ENCODE measurements at places on chromosomes 1 and 21. TPM values are rescaled to one million over a fixed set of nuclear protein-coding genes. Genes with fewer than 3 reads are reported as not detected.

The OR14K1 gene
- total RNA-seq, result not detected

The ALDH4A1 gene
- total RNA-seq, result 7.9 TPM

The NOTCH2 gene
- 45.6 TPM for total RNA-seq

The IFNLR1 gene
- total RNA-seq, result 4.3 TPM

The NCAM2 gene
- total RNA-seq, result not detected

The TEX38 gene
- not detected for total RNA-seq

The RORC gene
- 0.90 TPM for total RNA-seq

The RNF2 gene
- total RNA-seq, result 28.9 TPM

The KCNJ15 gene
- total RNA-seq, result 0.06 TPM

The SPRR1A gene
- total RNA-seq, result not detected

The CELA3B gene
- not detected for total RNA-seq

The IL20 gene
- total RNA-seq, result not detected

The IFFO2 gene
- total RNA-seq, result 20.5 TPM

The ETV3L gene
- not detected for total RNA-seq

The DAB1 gene
- total RNA-seq, result not detected

The SPRR2G gene
- not detected for total RNA-seq

The ARPC5 gene
- 131 TPM for total RNA-seq

The RAB13 gene
- 15.5 TPM for total RNA-seq

The CRTC2 gene
- 56.8 TPM for total RNA-seq

The C1orf52 gene
- total RNA-seq, result 28.3 TPM

The DDR2 gene
- total RNA-seq, result 0.17 TPM

The C1orf226 gene
- not detected for total RNA-seq

The ACKR1 gene
- not detected for total RNA-seq

The CD164L2 gene
- not detected for total RNA-seq

The PKN2 gene
- total RNA-seq, result 18.7 TPM

The CFH gene
- 0.70 TPM for total RNA-seq

The OR2L8 gene
- not detected for total RNA-seq

The SEMA6C gene
- 1.9 TPM for total RNA-seq

The NR1I3 gene
- total RNA-seq, result not detected

The KIRREL1 gene
- total RNA-seq, result 0.08 TPM

The JAM2 gene
- total RNA-seq, result 1.3 TPM

The TP73 gene
- 0.95 TPM for total RNA-seq

The OXCT2 gene
- 3.4 TPM for total RNA-seq

The ARHGEF10L gene
- not detected for total RNA-seq

The PLCH2 gene
- 0.80 TPM for total RNA-seq

The BSND gene
- total RNA-seq, result not detected

All from activated CD8-positive, alpha-beta memory T cell treated with anti-CD3 and anti-CD28 coated beads for 36 hours (primary cell).